ENCODE measurements at places on chromosomes 1 and 21.

DNA sequence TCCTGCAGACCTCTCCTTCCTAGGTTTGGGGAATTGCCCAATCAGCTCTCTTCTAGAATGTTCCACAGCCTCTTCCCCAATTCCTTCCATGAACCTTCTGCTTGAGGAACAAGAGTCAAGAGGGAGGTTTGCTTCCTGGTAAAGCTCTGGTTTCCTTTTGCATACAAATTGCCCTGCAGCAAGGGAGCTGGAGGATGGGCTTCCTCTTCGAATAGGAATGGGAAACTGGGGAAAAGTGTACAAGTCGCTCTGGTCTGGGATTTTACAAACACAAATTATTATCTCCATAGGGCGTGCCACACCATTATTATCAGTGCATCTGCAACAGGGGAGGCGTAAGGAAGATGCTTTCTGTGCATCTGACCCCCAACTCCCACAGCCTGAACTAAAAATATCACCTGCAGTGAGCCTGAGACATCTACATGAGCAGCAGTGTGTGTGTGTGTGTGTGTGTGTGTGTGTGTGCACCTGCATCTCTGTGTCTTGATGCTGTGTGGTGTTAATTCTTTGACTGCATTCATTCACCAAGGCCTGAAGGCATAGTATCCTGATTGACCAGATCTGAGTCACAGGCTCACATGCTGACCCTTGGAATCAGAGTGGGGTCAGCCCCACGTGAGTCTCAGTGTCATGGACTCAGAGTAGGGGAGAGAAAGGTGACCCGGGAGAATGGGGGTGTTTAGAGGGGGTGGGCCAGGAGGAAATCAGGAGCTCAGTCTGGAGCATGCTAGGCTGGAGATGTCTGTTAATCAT lies 272.9 kb downstream of the KAZN start:
- DNase-seq: no peak

GRCh38 chr1:247177755-247178154 lies 5.9 kb upstream of the ZNF124 start:
- no peak for DNase-seq

DNA sequence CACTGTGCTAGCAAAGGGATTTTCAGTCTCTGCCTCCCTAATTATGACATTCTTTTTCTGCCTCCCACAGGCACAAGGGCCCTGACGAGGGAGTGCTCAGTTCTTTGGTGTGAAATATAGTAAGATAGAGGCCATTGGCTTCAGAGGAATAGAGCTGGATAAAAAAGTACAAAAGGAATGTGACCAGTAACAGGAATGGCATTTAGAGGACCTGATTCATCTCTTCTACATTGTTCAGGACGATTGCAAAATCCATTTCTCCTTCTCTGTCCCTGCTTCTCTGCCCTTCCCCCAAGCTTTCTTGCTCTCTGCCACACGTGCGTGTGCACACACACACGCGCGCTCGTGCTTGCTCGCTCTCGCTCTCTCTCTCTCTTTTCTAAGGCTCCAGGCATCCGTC lies 668.2 kb downstream of the KIF26B start:
- DNase-seq: no peak

GRCh38 chr1:240652961-240653409 lies 41.0 kb upstream of the GREM2 start:
- DNase-seq: no peak

- no peak for DNase-seq
Measured at GRCh38 chr1:112043901-112044300, 54.4 kb upstream of the KCND3 start.

GRCh38 chr1:221415651-221416050 lies 326.2 kb downstream of the DUSP10 start:
- DNase-seq: no peak

- no peak for DNase-seq
Measured at GRCh38 chr1:8976338-8976737, 30.7 kb downstream of the CA6 start.

DNA sequence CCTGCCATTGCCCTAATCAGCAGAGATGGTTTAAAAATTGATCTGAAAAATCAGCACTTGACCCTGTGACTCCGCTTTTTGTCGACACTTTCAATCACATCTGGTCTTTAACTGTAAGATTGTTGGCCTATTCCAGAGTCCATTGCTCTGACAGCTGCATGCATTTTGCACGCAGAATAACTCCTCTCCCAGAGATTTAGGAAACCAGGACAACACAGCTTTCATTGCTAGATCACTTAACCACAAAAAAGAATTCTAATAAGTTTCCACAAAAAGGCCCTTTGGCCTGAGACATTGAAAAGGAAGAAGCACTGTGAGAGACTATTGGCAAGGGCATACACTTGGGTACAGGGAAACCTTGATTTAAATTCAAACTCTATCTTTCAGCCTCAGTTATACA lies 373.1 kb downstream of the TGFB2 start:
- DNase-seq: no peak

DNA sequence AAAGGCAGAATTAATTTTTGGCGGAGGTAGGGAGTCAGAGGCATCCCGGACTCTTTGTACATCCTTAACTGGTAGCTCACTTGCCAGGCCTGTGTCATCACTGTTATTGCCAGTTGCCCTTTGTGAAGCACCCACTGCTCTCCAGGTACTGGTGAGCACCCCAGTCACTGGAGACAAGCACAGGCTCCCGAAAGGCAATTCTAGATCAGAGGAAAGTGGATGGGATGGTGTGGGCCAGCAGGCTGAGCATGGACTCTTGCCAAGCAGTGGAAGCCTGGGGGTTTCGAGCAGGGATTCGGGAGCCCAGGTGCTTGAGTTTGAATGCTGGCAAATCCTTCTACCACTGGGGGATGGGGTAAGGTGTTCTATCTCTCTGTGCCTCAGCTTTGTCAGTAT lies 551.1 kb downstream of the MATN1 start:
- DNase-seq: no peak

DNA sequence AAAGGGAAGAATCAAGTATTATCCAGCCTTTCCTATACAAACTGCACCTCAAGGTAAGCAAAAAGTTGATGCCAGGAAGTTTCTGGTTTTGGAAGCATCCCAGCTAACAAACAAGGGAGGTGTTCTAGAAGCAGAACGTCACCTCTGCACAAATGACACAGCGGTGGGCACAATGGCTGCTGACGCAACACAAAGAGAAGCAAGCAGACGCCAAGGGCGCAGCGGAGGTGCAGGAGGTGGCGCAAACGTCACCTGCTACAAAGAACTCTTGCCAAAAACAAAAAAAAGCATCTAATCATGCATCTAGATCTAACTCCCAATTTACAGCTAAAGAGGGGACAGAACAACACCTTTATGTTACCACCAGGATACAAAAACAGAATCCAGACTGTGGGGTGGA lies 88.5 kb downstream of the NPHP4 start:
- no peak for DNase-seq
